ENCODE measurements at places on chromosomes 6 and 20.

DNA sequence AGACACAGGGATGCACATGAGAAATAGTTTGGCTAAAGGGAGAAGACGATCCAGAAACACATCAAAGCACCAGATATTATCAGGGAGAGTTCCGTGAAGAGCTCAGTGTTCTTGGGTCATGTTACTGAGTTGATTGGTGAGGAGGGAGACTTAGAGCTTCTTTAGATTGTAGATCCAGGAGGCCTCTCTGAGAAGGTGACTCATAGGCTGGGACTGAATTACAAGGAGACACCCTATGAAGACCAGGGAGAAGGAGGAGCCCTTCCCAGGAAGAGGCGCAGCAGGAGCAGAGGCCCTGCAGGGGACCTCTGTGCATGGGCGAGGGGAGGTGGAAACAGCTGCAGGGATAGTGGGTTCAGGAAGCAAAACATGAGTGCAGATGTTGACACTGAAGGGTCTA lies 196.5 kb downstream of the SLC24A3 start:
- no peak for DNase-seq

- DNase-seq = no peak
Observed at GRCh38 chr6:54206510-54206909, 95.3 kb downstream of the MLIP start.

DNA sequence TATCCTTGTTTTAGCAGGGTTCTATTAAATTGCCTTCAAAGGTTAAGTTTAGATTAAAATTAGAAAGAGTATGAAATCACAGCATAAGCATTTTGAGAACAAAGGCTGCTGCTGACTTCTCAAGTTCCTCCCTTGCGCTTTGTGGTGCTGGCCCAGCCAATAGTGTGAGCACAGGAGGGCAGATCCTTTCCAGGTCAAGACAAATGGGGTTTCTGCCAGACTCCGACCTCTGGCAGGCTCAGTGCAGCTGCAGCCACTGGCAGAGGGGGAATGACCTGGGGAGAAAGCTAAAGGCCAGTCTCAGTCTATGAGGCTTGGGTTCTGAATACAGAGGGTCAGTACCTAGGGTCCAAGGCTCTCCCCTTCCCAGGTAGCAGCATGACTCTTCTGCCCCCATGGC lies 27.0 kb downstream of the CLIC5 start:
- DNase-seq = no peak

GRCh38 chr6:115958958-115959357 lies 101.7 kb downstream of the FRK start:
- no peak for DNase-seq

GRCh38 chr20:64149141-64149540 lies 15.1 kb upstream of the MYT1 start:
- DNase-seq = no peak

- no peak for DNase-seq
Observed at GRCh38 chr20:59583428-59584277, 20.7 kb upstream of the PHACTR3 start.

- DNase-seq = peak; percentile 92
Observed at GRCh38 chr6:26021350-26022131, 58.9 kb downstream of the TRIM38 start.

- no peak for DNase-seq
Observed at GRCh38 chr20:50194422-50194830, 3.8 kb downstream of the CEBPB start.

- no peak for DNase-seq
Observed at GRCh38 chr6:134235937-134236751, 81.8 kb downstream of the SGK1 start.

DNA sequence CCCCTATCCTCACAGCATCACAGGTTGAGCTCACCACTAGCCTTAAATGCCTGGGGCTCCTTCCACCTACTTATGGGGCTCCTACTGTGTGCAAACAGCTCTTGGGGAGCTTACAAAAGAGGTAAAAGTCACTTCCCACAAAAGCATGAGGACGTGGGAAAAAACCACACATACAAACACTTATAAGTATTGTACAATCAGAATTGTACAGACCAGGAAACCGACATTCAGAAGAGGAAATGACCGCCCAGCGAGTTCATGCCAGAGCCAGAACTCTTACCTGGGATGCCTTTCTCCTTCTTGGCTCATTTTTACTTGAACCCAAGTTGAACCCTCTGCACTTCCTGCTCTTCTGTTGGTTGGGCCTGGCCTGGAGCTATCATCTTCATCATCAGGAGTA lies 6.3 kb upstream of the PPP1R16B start:
- no peak for DNase-seq

DNA sequence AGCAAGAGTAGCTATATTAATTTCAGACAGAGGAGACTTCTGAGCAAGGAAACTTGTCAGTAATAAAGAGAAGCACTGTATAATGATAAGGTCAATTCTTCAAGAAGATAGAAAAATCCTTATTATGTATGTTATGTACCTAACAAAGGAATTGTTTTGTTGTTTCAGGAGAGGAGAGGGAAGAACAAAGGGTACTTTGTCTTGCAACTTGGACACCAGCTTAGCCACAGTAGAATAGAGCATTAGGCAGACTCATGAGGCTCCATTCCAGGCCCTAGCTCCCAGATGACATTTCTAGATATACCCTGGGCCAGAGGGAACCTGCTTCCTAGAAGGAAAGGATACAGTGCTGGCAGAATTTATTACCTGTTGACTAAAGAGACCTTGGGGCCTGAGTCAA lies 6.5 kb upstream of the NUS1 start:
- no peak for DNase-seq

DNA sequence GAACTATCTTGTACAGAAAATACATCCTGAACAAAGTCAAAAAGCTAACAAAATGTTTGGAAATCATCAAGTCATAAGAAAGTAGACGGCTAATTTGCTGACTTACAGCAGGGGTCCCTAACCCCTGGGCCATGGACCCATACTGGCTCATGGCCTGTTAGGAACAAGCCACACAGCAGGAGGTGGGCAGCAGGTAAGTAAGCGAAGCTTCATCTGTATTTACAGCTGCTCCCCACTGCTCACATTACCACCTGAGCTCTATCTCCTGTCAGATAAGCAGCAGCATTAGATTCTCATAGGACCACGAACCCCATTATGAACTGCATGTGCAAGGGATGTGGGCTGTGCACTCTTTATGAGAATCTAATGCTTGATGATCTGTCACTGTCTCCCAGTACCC lies 115.5 kb downstream of the CDK19 start:
- no peak for DNase-seq

DNA sequence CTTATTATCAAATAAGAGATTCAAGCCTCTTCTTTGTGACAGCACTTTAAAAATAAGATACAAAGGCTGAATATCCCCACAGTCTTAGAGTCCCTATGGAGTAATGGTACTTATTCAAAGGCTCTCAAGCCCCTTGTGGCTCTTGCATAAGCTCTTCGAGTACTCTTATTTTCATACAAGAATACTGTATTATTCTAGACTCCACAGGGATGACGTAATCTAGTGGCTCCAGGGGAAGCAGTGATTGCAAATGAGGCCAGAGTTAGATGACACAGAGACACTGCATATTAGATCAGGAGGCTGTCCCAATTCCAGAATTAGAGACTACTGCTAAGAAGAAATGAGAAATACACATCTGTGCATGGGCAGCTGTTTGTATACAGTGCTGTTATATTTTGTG lies 1195.9 kb upstream of the MAP3K7 start:
- no peak for DNase-seq

DNA sequence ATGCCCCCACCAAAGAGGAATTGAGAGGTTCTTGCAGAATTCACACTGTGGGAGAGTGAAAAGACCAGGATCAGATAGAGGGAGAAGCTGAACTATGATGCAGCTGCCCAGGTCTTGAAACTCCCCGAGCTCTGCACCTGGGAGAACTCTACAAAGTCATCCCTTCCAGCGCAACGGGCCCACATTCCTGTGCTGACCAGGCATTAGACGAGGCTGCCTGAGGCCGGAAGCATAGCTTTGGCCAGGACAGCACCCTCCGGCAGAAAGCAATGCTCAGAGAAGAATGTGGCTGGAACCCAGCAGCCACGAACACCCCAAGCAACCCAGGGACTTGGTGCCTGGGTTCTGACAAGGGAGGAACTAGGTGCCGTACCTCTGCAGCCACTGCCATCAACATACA lies 281.5 kb upstream of the CDH4 start:
- DNase-seq = no peak

GRCh38 chr6:67160820-67161219 lies 1453.8 kb upstream of the EYS start:
- no peak for DNase-seq

DNA sequence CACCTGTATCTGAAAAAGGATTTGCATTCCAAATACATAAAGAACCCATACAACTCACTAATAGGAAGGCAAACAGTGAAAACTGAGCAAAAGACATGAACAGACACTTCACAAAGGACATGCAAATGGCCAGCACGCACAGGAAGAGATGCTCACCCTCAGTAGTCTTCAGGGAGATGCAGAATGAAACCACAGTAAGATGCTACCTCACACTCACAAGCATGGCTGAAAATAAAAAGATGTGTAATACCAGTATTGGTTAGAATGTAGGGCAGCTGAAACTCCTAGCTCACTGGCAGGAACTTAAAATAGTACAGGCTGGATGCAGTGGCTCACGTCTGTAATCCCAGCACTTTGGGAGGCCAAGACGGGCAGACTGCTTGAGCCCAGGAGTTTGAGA lies 64.6 kb downstream of the SNX5 start:
- DNase-seq = no peak

DNA sequence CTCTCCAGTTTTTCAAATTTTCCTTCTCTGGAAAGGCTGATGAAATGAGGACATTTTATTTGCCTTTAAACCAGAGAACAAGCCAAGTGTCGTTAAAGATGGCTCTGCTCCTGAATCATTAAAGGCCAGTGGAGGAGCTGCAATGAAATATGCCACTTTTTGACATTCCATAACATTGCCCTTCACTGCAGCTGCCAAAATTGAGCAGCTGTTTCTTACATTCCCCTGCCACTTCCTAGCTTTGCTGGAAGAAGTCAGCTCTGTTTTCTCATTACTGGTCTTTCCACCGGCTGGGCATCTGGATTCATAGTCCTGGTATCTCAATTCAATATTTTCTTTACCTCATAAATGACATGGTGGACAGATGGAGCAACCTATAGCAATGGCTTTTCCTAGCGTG lies 45.5 kb upstream of the NRN1 start:
- no peak for DNase-seq

DNA sequence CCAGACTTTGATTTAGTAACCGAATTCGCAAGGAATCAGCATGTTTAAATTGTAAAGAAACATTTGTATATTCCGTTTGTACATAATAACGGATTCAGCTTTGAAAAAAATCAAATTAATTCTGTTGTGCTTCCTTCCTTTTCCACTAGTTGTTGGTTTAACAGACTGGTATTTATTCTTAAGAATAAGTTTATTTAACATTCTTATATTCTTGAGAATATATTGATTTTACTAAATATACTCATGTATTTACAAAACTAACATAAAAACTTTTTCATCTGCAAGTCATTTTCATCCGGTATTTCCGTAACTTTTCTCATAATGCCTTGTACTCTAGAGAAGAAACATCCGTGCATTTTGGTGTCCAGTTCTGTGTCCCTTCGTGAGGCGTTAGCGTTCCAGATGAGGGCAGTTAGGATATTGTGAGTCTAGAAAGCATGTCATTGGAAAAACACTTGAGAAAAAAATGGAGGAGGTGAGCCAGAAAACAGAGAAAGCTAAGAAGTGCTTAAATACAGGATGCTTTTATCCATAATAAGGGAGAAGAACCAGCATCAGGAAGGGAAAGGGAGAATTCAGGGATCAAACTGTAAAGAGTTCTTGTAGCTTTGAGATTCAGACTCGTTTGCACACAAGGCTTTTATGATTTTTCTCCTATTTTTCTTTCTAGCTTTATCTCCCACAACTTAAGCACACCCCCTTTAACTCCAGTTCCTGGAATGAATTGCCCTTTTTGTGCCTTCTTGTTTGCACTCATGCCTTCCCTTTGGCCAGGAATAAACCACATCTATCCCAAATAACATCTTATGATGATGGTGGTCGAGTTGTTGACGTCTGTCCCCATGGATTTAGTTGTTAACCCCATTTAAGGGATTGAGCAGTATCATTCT lies 1.8 kb downstream of the WRNIP1 start:
- no peak for DNase-seq

DNA sequence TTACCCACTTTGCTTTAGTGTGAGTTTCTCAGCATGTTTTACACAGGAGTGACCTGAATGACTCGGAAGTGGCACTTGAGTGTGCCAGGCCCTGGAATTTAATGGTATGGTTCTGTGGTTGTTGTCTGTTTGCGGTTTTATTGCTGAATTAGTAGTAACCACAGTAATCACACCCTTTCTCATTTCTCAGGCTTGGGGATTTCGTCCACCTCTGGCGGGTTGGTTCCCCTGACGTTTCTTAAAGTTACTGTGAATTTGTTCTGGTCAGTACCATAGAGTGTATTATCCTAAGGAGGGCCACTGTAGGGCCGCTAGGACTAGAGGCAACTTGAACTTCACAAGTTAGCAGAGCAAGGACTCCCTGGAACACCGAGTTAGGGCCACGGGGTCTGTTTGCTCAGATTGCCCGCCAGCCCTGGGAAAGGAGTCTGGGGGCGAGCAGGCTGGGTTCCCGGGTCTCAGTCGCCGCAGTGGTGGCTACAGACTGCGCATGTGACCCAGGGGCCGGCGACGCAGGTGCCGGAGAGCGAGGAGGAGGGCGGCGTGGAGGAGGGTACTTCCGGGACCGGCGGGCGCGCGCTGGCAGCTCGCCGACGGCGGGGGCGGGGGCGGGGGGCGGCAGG lies 546 bp upstream of the KLHL32 start:
- DNase-seq = no peak

DNA sequence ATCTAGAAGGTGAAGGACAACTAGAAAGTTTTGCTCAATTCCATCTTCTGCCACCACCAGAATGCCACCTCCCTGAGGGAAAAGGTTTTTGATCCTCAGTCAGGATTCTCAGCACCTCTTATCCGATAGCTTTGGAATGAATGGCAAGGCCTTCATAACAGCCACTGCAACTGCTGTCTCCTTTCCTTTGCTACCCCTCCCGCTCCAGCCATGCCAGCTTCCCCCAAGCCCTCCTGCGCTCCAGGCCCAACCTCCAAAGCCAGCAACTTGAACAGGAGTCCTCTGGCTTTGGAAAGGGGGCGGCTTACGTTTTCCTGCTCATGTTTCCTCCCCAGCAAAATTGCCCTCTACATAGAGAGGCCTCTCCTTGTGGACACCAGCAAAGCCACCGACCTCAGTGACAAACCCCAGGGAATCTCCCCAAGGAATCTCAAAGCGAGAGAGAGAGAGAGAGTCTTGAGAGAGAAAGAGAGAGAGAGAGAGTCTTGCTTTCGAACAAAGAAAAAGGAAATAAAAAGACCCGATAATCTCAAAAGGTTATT lies 420 bp upstream of the BTN2A1 start:
- DNase-seq = no peak

GRCh38 chr6:157075549-157076450 lies 247.5 kb downstream of the TMEM242 start:
- DNase-seq = no peak

DNA sequence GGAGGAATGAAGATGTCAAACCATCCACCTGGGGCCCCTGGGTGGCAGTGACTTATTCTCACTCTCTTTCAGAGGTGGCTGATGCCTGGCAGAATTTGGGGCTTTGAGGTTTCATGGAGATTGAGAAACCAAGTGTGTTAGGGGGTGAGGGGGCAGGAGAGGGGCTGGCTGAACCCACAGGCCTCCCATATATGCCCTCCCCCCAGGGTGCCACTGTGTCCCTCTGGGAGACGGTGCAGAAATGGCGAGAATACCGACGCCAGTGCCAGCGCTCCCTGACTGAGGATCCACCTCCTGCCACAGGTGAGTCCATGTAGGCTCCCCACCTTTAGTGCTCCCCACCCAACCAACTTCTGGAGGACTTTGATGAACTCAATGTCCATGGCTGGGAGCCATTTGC lies 7.6 kb downstream of the GLP1R start:
- no peak for DNase-seq

GRCh38 chr6:27547157-27548075 lies 74.5 kb upstream of the ZNF184 start:
- DNase-seq = no peak
